Fibroblast of lung (primary cell): ENCODE measurements at places on chromosomes 6 and 20.

GRCh38 chr6:95596021-95596420, 18.7 kb downstream of the MANEA start:
- no peak for DNase-seq

DNA sequence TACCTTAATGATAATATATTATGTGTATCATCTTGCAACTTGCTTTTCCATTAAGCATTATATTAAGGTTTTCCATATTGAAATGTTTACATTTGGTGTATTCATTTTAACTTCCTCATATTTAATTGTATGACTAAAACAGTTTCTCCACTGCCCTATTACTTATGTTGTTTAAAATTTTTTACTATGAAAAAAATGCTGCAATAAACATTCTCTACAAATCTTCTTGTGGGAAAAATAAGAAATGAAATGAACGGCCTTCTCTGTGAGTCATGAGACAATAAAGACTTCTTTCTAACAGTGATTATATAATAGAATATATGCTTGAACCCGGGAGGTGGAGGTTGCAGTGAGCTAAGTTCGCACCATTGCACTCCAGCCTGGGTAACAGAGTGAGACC, 25.5 kb downstream of the FASTKD5 start:
- no peak for DNase-seq

DNA sequence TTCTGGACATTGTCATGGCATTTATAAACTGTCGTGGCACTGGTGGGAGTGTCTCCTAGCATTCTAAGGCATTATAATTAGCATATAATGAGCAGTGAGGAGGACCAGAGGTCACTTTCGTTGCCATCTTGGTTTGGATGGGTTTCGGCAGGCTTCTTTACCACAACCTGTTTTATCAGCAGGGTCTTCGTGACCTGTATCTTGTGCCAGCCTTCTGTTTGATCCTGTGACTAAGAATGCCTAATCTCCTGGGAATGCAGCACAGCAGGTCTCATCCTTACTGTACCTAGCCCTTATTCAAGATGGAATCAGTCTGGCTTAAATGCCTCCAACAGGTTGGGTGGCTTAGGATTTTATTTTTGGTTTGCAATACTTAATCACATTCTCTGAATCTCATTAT, 142.7 kb upstream of the GGTLC1 start:
- no peak for DNase-seq

- DNase-seq = no peak
Measured at GRCh38 chr20:16842486-16843120, 94.4 kb downstream of the OTOR start.

DNA sequence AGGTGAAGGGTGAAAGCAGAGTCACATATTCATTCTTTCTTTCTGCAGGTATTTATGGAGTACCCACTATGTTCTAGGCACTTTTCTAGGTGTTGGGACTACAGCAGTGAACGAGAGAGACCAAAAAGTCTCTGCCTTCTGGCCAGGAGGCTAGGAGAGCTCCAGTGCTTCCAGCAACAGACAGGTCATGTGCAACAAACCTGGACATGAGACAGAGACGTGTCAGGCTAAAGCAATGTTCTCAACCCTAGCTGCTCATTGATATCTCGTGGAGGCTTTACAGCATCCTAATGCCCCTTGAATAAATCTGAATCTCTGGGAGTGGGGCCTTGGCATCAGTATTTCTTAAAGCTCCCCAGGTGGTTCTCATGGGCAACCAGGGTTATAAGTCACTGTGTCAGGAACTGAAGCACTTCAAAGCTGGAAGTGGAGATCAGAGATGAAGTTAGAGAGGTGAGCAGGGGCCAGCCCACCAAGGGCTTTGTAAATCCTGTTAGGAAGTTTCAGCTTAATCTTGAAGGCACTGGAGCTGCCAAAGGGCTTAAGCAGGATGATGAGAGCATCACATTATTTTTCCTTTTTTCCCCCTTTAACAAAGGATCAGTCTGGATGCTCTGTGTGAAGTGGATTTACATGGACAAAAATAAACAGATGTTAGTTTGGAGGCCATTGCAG, 13.0 kb upstream of the TBCC start:
- DNase-seq = no peak
